Breast epithelium (tissue), 4 donors: ENCODE measurements at places on chromosomes 4 and X.

DNA sequence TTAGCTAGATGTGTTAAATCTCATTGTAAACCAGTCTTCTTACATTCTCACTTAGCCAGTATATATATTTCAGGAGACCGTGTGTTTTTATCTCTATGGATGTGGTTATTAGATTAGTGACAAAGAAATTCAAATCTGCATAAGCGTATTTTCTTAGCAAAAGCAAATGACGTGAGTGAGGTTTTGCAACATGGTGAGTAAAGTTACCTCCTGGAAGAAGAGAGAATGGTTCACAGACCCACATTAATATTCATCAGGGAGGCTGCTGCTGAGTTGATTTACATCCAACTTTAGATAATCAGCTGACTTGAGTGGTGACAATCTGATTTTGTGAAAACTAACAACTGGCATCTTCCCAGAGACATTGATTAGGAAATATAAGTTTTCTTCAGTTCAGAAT is 589.9 kb upstream of the GALNT7 start:
- no peaks in the 10 kb centered on the region for H3K4me1 ChIP-seq
- no peaks in the 10 kb centered on the region for H3K27me3 ChIP-seq
- DNase-seq: no peak
- H3K36me3 ChIP-seq: no peaks in the 10 kb centered on the region
- H3K27ac ChIP-seq: no peak overlapping the region

DNA sequence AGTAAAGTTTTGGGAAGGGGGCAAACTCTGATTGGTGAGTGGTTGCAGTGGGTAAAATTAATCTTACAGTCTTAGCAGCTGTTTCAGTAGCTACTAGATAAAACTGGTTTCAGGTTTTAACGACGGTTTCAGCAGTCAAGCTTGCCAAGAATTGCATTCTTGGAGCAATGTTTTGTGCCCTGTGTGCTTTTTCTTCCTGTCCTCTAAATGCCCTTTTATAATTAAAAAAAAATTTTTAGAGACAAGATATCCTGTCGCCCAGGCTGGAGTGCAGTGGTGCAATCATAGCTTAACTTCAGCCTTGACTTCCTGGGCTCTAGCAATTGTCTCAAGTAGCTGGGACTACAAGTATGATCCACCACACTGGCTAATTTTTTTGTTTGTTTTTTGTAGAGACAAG is 6.3 kb upstream of the PPEF2 start:
- H3K27me3 ChIP-seq: no peaks in the 10 kb centered on the region
- H3K4me3 ChIP-seq: no peak overlapping the region
- H3K27ac ChIP-seq: no peak overlapping the region
- no peak for DNase-seq

GRCh38 chr4:99536271-99536670 is 25.4 kb downstream of the C4orf17 start:
- H3K27me3 ChIP-seq: no peaks in the 10 kb centered on the region
- H3K4me1 ChIP-seq: no peaks in the 10 kb centered on the region
- no peak overlapping the region for H3K4me3 ChIP-seq
- DNase-seq: no peak
- no peak overlapping the region for H3K27ac ChIP-seq
- H3K36me3 ChIP-seq: no peaks in the 10 kb centered on the region

DNA sequence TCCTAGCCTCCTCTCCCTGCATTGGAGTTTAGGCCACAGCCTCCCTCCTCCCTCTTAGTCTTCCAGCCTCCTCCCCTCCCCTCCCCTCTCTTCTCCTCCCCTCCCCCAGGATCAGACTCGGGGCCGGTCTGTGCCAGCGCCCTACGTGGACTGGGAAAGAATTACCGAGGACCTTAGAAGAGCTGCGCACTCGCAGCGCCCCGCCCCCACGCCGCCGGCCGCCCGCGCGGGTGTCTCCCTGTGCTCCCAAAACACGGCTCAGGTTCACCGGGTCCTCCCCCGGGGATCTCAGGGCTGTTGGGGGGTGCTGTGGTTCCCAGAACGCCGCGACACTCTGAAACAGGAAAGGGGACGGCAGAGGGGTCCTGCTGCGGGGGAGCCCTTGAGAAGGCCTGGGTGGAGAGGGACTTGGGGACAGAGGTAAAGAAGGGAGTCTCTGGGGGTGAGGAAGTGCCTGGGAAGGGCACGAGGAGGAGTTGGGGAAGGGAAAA is 122.3 kb upstream of the TBL1X start:
- H3K27me3 ChIP-seq: peaks cover 10% of the 10 kb centered on the region
- DNase-seq: peak; percentile 75
- H3K4me1 ChIP-seq: no peaks in the 10 kb centered on the region
- H3K36me3 ChIP-seq: no peaks in the 10 kb centered on the region

GRCh38 chr4:76160355-76160754 is 12.2 kb upstream of the NUP54 start:
- no peaks in the 10 kb centered on the region for H3K27me3 ChIP-seq
- no peak overlapping the region for H3K4me3 ChIP-seq
- H3K27ac ChIP-seq: no peak overlapping the region

DNA sequence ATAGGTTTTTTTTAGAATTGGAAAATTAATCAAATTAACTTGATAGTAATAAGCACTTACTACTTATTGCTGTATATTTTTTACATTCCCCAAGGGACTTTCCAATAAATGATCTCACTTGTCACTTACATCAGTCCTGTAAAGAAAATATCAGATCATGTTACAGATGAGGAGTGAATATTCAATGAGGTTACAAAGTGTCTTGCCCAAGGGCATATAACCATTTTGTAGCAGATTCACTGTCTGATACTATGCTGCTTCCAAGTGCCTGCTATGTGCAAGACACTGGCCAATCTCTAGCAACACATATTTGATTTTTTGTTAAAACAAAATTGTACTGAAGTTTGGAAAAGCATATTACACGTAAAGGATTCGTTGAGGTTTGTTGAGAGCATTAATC is 1287.7 kb downstream of the FAM133A start:
- no peak for DNase-seq
- H3K4me3 ChIP-seq: no peak overlapping the region
- H3K27ac ChIP-seq: no peak overlapping the region
- H3K4me1 ChIP-seq: no peaks in the 10 kb centered on the region
- no peaks in the 10 kb centered on the region for H3K27me3 ChIP-seq

- H3K4me3 ChIP-seq: peak overlapping the region; percentile 38
- no peaks in the 10 kb centered on the region for H3K27me3 ChIP-seq
- peak overlapping the region; percentile 61 for H3K27ac ChIP-seq
- no peaks in the 10 kb centered on the region for H3K36me3 ChIP-seq
- no peaks in the 10 kb centered on the region for H3K4me1 ChIP-seq
Measured at GRCh38 chrX:69137371-69138117, 27.7 kb downstream of the PJA1 start.

- H3K4me1 ChIP-seq: no peaks in the 10 kb centered on the region
- no peaks in the 10 kb centered on the region for H3K27me3 ChIP-seq
- H3K27ac ChIP-seq: no peak overlapping the region
- no peak for DNase-seq
- H3K36me3 ChIP-seq: no peaks in the 10 kb centered on the region
- H3K4me3 ChIP-seq: no peak overlapping the region
Measured at GRCh38 chrX:9597361-9598035, 132.6 kb downstream of the TBL1X start.

GRCh38 chr4:31071508-31072486 is 351.6 kb downstream of the PCDH7 start:
- H3K4me3 ChIP-seq: no peak overlapping the region
- no peaks in the 10 kb centered on the region for H3K27me3 ChIP-seq
- H3K36me3 ChIP-seq: no peaks in the 10 kb centered on the region
- H3K27ac ChIP-seq: no peak overlapping the region

GRCh38 chr4:24892778-24893177 is 20.1 kb downstream of the CCDC149 start:
- H3K36me3 ChIP-seq: no peaks in the 10 kb centered on the region
- no peak for DNase-seq
- H3K27me3 ChIP-seq: no peaks in the 10 kb centered on the region
- no peaks in the 10 kb centered on the region for H3K4me1 ChIP-seq
- no peak overlapping the region for H3K4me3 ChIP-seq

- H3K36me3 ChIP-seq: no peaks in the 10 kb centered on the region
- no peak overlapping the region for H3K27ac ChIP-seq
- DNase-seq: no peak
- no peaks in the 10 kb centered on the region for H3K27me3 ChIP-seq
Measured at GRCh38 chr4:106048250-106048971, 153.1 kb downstream of the NPNT start.

DNA sequence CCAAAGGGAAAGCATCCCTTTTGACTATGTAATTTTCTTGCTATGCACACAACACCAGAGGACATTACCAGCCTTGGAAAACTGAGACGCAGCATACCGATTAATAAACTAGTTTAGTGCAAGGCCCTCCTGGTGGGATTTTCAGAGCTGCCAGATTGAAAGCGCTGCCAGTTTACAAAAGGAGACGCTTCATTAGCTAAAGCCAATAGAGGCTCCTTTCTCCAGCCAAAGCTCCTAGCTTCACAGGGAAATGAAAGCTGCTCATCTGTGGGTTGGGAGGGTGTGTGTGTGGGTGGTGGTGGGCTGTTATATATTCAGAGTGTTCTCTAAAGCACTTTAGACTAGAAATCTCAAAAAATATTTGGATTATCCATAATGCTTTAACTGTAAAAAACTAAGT is 32.4 kb downstream of the SPANXN4 start:
- H3K27me3 ChIP-seq: no peaks in the 10 kb centered on the region
- no peaks in the 10 kb centered on the region for H3K36me3 ChIP-seq
- no peak for DNase-seq
- no peak overlapping the region for H3K27ac ChIP-seq
- no peaks in the 10 kb centered on the region for H3K4me1 ChIP-seq

GRCh38 chrX:49269010-49269766 is 405 bp upstream of the PPP1R3F start:
- H3K36me3 ChIP-seq: no peaks in the 10 kb centered on the region
- DNase-seq: peak; percentile 97
- peak overlapping the region; percentile 97 for H3K27ac ChIP-seq
- no peaks in the 10 kb centered on the region for H3K4me1 ChIP-seq
- H3K27me3 ChIP-seq: no peaks in the 10 kb centered on the region
- H3K4me3 ChIP-seq: peak overlapping the region; percentile 84

- no peak for DNase-seq
- H3K36me3 ChIP-seq: no peaks in the 10 kb centered on the region
- H3K27ac ChIP-seq: no peak overlapping the region
Measured at GRCh38 chrX:104670051-104670450, 104.1 kb downstream of the IL1RAPL2 start.

- H3K36me3 ChIP-seq: no peaks in the 10 kb centered on the region
- no peaks in the 10 kb centered on the region for H3K27me3 ChIP-seq
- DNase-seq: no peak
- no peak overlapping the region for H3K4me3 ChIP-seq
- H3K4me1 ChIP-seq: no peaks in the 10 kb centered on the region
Measured at GRCh38 chr4:11344916-11345315, 83.8 kb downstream of the HS3ST1 start.

- no peaks in the 10 kb centered on the region for H3K4me1 ChIP-seq
- DNase-seq: no peak
- H3K27me3 ChIP-seq: no peaks in the 10 kb centered on the region
- H3K27ac ChIP-seq: no peak overlapping the region
- H3K4me3 ChIP-seq: no peak overlapping the region
Measured at GRCh38 chr4:56791316-56791715, 30.2 kb downstream of the SPINK2 start.

DNA sequence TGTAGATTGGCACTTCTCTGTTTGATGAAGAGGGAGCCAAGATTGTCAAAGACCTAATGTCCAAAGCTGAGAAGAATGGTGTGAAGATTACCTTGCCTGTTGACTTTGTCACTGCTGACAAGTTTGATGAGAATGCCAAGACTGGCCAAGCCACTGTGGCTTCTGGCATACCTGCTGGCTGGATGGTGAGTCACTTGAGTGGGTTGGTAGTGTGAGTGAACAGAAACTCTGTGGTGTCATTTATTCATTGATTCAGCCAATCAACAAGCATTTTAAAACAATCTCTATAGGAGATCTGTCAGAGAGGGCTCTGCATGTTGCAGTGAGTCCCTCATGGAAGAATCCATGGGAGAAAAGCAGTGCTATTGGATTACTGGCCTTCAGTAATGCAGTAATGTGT is 16.3 kb downstream of the TAF9B start:
- H3K36me3 ChIP-seq: no peaks in the 10 kb centered on the region

GRCh38 chr4:85826060-85826678 is 351.2 kb downstream of the ARHGAP24 start:
- H3K4me3 ChIP-seq: no peak overlapping the region
- H3K36me3 ChIP-seq: no peaks in the 10 kb centered on the region
- no peaks in the 10 kb centered on the region for H3K4me1 ChIP-seq
- no peak for DNase-seq
- no peak overlapping the region for H3K27ac ChIP-seq

- no peaks in the 10 kb centered on the region for H3K27me3 ChIP-seq
- H3K27ac ChIP-seq: no peak overlapping the region
- H3K4me1 ChIP-seq: no peaks in the 10 kb centered on the region
- DNase-seq: no peak
Measured at GRCh38 chr4:156875704-156876103, 95.9 kb downstream of the PDGFC start.

GRCh38 chr4:1171311-1172227 is 814 bp downstream of the SPON2 start:
- H3K4me3 ChIP-seq: peak overlapping the region; percentile 57
- peaks cover 22% of the 10 kb centered on the region for H3K27me3 ChIP-seq
- H3K36me3 ChIP-seq: no peaks in the 10 kb centered on the region
- DNase-seq: no peak
- H3K4me1 ChIP-seq: no peaks in the 10 kb centered on the region
